ENCODE measurements at places on chromosomes 5 and 9. TPM values are rescaled to one million over a fixed set of nuclear protein-coding genes. Genes with fewer than 3 reads are reported as not detected.

Gene PCDHA1
- not detected for total RNA-seq

Gene ICE1
- total RNA-seq, result 30.8 TPM

Gene FOXD4L6
- not detected for total RNA-seq

Gene CCDC183
- 1.1 TPM for total RNA-seq

Gene NR2F1
- 24.9 TPM for total RNA-seq

Gene GHR
- total RNA-seq, result 0.66 TPM

Gene GRIA1
- total RNA-seq, result under 0.01 TPM
